ENCODE measurements at places on chromosomes 13 and 19.

GRCh38 chr19:37770985-37771384, 8.4 kb downstream of the ZNF573 start:
- DNase-seq = no peak

GRCh38 chr19:408441-408901, 476 bp downstream of the C2CD4C start:
- DNase-seq = peak; percentile 48

GRCh38 chr13:110443622-110444225, 117.8 kb downstream of the RAB20 start:
- no peak for DNase-seq

- no peak for DNase-seq
These were observed 9.7 kb upstream of the FUT2 start for GRCh38 chr19:48686088-48686487.

DNA sequence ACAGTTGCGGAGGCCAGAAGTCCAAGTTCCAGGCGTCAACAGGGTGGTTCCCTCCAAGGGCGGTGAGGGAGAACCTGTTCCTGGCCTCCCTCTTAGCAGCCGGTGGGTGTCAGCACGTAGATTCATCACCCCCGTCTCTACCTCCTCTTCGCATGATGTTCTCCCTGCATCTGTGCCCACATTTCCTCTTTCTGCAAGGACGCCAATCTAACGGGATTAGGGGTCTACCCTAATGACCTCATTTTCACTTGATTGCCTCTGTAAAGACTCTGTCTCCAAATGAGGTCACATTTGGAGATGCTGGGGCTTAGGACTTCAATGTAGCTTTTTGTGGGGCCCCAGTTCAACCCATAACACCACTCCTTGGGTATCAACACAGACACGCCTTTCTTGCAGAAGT, 38.5 kb downstream of the DPF1 start:
- no peak for DNase-seq
